ENCODE measurements at places on chromosomes 5 and 9. TPM values are rescaled to one million over a fixed set of nuclear protein-coding genes. Genes with fewer than 3 reads are reported as not detected.
A peak's percentile ranks its signal among the peaks of the same experiment; 100 is the strongest.

The TMEM174 gene
- not detected for total RNA-seq

- DNase-seq = no peak
- H3K4me3 ChIP-seq = no peak overlapping the region
- H3K4me1 ChIP-seq = peaks cover 7% of the 10 kb centered on the region
- H3K36me3 ChIP-seq = no peaks in the 10 kb centered on the region
- H3K27me3 ChIP-seq = no peaks in the 10 kb centered on the region
Observed at GRCh38 chr9:114417511-114417910, 29.7 kb upstream of the AKNA start.

DNA sequence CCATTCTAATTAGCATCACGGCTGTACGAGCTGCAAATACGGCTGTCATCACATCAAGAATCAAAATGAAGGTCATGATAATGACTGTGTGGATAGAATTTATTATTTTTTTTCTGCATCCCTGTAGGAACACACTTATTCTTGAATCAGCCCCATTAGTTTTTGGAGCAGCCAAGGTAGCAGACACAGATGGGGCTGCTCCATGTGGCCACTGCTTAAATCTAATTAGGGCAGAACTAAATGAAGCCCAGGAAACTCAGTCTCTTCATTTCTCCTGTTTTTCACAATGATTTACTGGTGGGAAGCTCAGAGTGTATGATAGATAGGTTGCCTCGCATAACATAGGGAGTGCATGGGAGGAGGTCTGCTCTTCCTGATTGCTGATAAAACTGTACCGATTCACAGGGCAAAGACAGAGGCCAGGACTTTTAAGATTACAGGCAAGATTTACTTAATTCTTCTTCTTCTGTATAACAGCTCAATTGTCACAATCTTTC lies 275.5 kb downstream of the GLIS3 start:
- no peaks in the 10 kb centered on the region for H3K27me3 ChIP-seq
- H3K4me1 ChIP-seq = peaks cover 52% of the 10 kb centered on the region
- no peak overlapping the region for H3K27ac ChIP-seq
- no peak for DNase-seq

The NCS1 gene
- 16.8 TPM for total RNA-seq

DNA sequence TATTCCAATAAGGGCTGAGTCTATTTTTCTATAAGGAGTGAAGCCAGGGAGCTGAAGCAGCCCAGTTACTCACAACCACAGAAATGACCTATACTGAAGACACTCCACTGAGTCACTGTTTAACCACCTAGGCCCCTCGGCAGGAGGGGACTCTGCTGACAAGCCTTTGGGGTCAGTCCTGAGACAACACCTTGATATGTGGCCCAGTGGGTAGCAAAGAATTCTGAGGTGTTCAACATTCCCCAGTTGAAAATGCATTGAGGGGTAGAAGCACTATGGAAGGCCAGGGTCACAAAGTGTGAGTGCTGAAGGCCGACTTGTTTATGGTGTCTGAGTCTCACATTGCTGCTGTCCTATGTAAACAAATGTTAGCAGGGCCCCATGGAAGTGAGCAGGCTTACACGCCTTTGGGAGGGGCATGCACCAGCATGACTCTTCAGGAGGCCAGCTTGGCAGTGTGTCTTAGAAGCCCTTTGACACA lies 112.6 kb upstream of the NFIL3 start:
- no peaks in the 10 kb centered on the region for H3K36me3 ChIP-seq
- H3K4me1 ChIP-seq = peaks cover 19% of the 10 kb centered on the region
- peak; percentile 83 for DNase-seq
- H3K27ac ChIP-seq = peak overlapping the region; percentile 88
- H3K27me3 ChIP-seq = no peaks in the 10 kb centered on the region

Data from hepatocyte (in vitro differentiated cells).